ENCODE measurements at places on chromosomes 16 and 17.

- no peaks in the 10 kb centered on the region for H3K27me3 ChIP-seq
- no peak overlapping the region for H3K4me3 ChIP-seq
- no peaks in the 10 kb centered on the region for H3K4me1 ChIP-seq
- H3K36me3 ChIP-seq: no peaks in the 10 kb centered on the region
- no peak overlapping the region for H3K27ac ChIP-seq
Observed at GRCh38 chr17:36074365-36074764, 10.3 kb downstream of the CCL18 start.

DNA sequence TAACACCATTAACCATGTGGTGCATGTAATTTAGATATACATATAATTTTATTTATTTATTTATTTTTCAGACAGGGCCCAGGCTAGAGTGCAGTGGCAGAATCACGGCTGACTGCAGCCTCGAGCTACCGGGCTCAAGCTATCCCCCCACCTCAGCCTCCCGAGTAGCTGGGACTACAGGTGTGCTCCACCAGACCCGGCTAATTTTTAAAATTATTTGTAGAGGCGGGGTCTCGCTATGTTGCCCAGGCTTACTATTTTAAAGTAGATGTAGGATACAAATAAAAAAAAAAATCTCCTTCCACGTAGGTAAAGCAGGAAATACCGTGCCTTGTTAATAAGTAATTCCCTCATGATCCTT is 446 bp upstream of the COQ7 start:
- H3K27ac ChIP-seq: peak overlapping the region; percentile 97
- peak overlapping the region; percentile 60 for H3K4me3 ChIP-seq
- no peaks in the 10 kb centered on the region for H3K27me3 ChIP-seq
- H3K4me1 ChIP-seq: peaks cover 16% of the 10 kb centered on the region

GRCh38 chr17:30376621-30377452 is 1.9 kb upstream of the CPD start:
- H3K4me1 ChIP-seq: peaks cover 48% of the 10 kb centered on the region
- no peaks in the 10 kb centered on the region for H3K36me3 ChIP-seq
- H3K27me3 ChIP-seq: no peaks in the 10 kb centered on the region
- no peak for DNase-seq
- H3K27ac ChIP-seq: peak overlapping the region; percentile 32
- no peak overlapping the region for H3K4me3 ChIP-seq

DNA sequence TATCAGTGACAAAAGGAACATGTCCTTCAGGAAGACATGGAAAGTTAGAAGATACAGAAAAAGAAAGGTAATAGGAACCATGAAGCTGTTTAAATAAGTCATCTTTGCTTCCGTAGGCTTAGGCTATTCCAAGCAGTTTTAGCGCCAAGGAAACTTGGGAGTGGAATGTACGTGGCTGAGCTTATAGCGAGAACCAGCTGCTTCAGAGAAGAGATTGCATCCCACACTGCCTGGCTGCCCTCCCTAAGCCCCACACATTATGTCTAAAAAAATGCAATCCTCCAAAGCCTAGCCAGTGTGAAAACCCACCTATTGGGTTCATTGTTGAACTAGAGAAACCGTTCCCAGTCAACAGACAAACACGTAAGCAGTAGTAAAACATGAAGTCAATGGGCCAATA is 149.9 kb downstream of the SLC39A11 start:
- no peaks in the 10 kb centered on the region for H3K4me1 ChIP-seq
- no peaks in the 10 kb centered on the region for H3K36me3 ChIP-seq
- no peaks in the 10 kb centered on the region for H3K27me3 ChIP-seq
- H3K4me3 ChIP-seq: no peak overlapping the region

DNA sequence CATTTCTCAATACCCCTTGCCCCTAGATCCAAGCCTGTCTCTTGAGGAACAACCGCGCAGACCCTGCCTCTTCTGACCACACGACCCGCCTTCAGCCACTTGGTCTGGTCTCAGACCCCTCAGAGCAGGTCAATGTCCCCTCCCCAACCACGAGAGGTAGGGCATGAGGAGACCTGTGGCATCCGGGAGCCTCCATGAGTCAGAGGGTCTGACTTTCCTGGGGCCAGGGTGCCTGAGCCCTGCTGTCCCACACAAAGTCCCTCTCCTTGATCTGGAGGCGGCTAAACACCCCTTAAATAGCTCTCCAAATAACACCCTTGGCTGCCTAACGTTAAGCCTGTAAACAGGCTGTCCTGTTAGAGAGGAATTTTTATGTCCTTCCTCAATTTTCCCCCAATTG is 5.1 kb downstream of the CARMIL2 start:
- H3K27me3 ChIP-seq: peaks cover 96% of the 10 kb centered on the region
- H3K36me3 ChIP-seq: no peaks in the 10 kb centered on the region
- H3K4me1 ChIP-seq: peaks cover 9% of the 10 kb centered on the region
- DNase-seq: no peak
- H3K4me3 ChIP-seq: no peak overlapping the region

DNA sequence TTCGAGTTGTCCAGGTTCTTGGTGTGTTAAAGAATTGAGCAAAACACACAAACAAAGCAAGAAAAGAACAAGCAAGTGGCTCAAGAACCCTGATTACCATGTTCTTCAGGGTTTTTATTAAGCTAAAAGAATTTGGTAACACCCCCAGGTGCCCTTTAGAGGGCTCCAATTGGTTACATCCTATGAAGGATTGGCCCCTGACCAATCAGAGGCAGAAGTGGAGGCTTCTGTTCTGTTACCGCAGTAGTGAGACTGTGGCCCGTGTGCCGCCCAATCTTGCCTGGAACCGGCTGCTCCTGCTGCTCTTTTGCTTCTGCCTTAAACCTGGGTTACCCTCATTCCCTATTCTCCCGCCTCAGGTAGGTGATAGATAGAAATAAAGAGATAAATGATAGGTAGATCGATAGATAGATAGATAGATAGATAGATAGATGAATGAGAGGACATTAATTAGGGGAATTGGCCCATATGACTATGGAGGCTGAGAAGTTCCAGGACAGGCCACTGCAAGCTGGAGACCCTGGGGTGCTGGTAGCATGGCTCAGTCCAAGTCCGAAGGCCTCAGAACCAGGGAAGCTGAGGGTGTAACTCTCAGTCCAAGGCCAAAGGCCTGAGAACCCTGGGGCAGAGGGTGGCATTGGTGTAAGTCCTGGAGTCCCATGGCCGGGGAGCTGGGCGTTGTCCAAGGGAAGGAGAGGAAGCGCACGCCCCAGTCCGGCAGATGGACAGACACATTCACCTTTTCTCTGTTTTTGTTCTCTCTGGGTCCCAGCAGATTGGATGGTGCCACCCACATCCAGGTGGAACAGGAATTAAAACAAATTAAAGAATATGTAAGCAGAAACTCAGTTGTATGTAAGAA is 3.5 kb upstream of the CA5A start:
- no peak overlapping the region for H3K4me3 ChIP-seq
- H3K27ac ChIP-seq: no peak overlapping the region
- H3K36me3 ChIP-seq: no peaks in the 10 kb centered on the region
- no peaks in the 10 kb centered on the region for H3K4me1 ChIP-seq

DNA sequence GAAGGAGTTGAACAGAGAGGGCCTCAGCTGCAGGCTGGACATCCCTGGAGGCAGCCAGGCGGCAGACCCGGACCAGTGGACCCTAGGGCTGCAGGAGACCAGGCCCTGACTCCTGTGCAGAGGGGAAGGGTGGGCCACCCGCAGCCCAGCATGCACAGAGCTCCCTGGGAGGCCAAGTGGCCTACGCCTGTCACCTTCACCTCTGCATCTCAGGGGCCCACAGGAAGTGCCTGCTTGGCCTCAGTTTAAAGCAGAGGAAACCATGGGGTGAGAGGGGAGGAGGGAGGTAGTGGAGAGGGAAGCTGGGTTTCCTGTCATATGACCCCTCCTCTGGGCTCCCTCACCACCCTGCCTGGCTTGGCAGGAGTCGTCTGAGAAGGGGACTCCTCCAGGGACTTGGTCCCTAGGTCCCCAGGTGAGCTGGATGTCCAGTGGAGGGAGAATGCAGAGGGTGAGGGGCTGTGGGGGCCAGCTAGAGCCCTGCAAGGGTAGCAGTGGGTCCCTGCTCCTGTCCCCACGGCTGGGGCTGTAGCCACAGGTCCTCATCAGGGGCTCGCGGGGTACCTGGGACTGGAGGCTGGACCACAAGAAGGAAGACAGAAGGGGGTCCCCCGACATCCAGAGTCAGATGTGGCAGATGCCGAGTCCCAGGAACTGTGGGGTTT is at the start of gene TMC8:
Gene TMC8 (plus strand): TSS at position 335 of the 665 bp plus-strand sequence. CDS start 818 bp downstream, outside the sequence.
- peak within 1 kb of the TSS; percentile 96 for H3K27ac ChIP-seq
- H3K4me3 ChIP-seq: peak within 1 kb of the TSS; percentile 32
- H3K27me3 ChIP-seq: no peaks in the 10 kb centered on the region
- H3K36me3 ChIP-seq: peaks cover under 1% of the 10 kb centered on the region
- peaks cover 35% of the 10 kb centered on the region for H3K4me1 ChIP-seq

DNA sequence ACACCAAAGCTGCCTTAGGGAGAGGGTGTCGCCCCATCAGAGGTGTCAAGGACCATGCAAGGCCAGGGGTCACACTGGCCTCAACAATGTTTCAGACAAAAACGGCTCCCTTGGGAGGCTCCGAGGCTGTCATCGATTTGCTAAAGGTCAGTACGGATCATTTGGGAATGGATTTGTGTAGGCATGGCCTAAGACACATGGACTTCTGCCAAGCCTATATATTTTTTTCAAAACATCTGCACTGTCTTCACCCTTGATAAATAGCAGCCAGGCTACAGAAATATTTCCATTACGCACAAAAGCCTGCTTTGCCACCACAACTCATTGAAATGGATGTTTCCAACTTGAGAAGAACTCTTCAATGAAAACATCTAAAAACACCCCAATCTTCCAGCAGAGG is 10.3 kb downstream of the CUEDC1 start:
- H3K27me3 ChIP-seq: no peaks in the 10 kb centered on the region
- no peak overlapping the region for H3K4me3 ChIP-seq
- no peaks in the 10 kb centered on the region for H3K36me3 ChIP-seq
- H3K27ac ChIP-seq: peak overlapping the region; percentile 34

DNA sequence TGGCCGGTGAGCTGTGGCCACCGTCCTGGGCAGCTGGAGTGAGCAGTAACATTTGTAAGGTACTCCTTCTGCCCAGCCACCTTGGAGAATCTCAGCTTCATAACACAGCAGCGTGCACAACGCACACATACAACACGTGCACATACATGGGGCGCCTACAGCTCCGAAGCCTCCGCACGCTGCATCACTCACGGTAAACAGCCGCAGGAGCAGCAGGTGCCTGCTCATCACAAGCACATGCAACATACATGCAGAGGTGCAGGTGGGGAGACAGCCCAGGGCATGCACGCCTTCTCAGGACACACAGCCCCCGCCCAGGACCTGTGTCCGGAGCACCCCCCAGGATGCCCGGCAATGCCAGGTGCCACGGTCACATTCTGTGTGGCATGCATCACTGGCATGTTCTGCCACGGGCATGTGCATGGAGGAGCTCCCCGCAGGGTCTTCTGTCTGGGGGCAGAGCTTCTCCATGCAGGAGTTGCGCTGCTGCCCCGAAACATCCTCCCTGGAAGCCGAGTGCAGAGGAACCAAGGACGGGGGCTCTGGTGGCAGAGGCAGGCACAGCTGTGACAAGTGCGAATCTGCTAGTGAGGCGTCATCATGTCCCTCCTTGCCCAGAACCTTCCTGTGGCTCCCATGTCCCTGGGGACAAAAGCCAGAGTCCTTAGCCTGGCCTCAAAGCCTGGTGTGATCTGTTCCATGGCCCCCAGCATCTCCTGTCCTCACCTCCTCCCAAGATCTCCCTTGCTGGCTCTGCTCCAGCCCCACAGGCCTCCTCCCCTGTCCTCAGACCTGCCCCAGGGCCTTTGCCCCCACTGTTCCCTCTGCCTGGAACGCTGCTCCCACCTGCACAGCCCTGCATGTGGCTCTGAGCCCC is 184.0 kb upstream of the GSE1 start:
- no peak for DNase-seq

- no peak overlapping the region for H3K27ac ChIP-seq
- no peak overlapping the region for H3K4me3 ChIP-seq
- no peaks in the 10 kb centered on the region for H3K36me3 ChIP-seq
- no peak for DNase-seq
- H3K4me1 ChIP-seq: peaks cover 8% of the 10 kb centered on the region
Observed at GRCh38 chr16:90044111-90044551, 24.9 kb upstream of the DBNDD1 start.

DNA sequence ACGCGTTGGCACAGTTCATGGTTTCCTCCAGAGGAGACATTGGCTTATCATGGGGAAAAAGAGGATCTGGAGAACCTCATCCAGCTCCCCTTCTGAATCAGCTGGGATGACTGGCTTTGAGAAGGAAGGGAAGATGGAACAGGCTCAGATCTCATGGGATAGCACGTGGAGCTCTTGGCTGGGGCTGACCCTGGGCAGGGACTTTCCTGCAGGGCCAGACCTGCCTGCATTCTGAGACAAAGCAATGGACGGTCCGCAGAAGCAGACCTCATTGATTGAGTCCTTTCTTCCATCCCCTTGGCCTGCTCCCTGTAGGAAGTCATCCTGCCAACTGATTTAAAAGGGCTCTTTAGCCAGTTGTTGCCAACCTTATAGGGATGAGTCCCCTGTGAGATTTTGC is 26.2 kb downstream of the PLCD3 start:
- peaks cover 62% of the 10 kb centered on the region for H3K4me1 ChIP-seq
- no peaks in the 10 kb centered on the region for H3K27me3 ChIP-seq

- no peak for DNase-seq
- peaks cover 57% of the 10 kb centered on the region for H3K4me1 ChIP-seq
- H3K4me3 ChIP-seq: peak overlapping the region; percentile 53
- H3K27me3 ChIP-seq: peaks cover 90% of the 10 kb centered on the region
- H3K27ac ChIP-seq: no peak overlapping the region
- H3K36me3 ChIP-seq: no peaks in the 10 kb centered on the region
Observed at GRCh38 chr17:14297161-14297851, 3.6 kb upstream of the HS3ST3B1 start.

- H3K4me3 ChIP-seq: no peak overlapping the region
- no peaks in the 10 kb centered on the region for H3K4me1 ChIP-seq
- no peak for DNase-seq
- peak overlapping the region; percentile 89 for H3K27ac ChIP-seq
- H3K27me3 ChIP-seq: peaks cover 19% of the 10 kb centered on the region
Observed at GRCh38 chr17:44546671-44547606, 10.3 kb upstream of the FZD2 start.

DNA sequence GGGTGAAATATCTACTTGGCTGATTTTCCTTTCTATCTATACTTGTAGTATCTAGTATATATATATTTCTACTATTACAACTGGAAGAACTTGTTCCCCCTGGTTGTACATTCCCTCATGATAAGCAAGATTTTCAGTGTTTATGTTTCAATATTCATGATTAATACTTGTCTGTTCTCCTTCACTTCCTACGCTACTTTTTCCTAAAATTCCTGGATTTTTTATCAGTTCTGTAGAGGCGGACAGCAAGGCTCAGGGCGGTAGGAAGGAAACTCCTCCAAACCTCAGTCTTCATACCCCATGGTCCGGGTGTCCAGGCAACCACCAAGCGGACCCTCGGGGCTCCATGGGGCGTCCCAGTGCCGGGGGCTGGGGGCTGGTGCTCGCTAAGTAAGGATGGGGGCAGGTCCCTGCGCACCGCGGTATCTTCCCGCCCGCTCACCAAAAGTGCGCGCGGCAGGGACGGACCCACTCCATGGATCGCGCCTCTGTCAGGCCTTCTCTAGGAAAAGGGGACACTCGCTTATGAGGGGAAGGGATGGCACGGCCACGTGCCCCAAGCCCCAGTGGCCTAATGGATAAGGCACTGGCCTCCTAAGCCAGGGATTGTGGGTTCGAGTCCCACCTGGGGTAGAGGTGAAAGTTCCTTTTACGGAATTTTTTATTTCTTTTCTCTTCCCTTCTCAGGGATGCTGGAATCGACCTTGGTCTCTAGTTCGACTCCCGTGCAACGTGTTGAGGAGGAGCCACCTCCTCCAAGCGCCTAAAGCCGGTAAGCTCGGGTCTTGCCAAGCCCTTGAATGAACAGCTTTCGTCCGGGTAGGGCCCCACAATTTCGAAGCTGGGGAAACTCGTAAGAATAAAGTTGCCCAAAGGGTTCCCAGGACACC is 13.2 kb downstream of the ATP5PD start:
- H3K4me1 ChIP-seq: peaks cover 21% of the 10 kb centered on the region
- H3K27ac ChIP-seq: peak overlapping the region; percentile 87
